Camera-type eye (tissue), 1 donor: ENCODE measurements at places on chromosomes 3 and 15. TPM values are rescaled to one million over a fixed set of nuclear protein-coding genes. Genes with fewer than 3 reads are reported as not detected.

CA12 gene
- 17.4 TPM for total RNA-seq

PRTG gene
- 34.4 TPM for total RNA-seq

NME9 gene
- total RNA-seq, result 2.6 TPM

CCDC39 gene
- total RNA-seq, result 0.66 TPM

SNUPN gene
- 26.4 TPM for total RNA-seq
